ENCODE measurements at places on chromosomes 7 and 10.

GRCh38 chr10:80860719-80861118 lies 323.0 kb downstream of the SH2D4B start:
- no peak for DNase-seq

DNA sequence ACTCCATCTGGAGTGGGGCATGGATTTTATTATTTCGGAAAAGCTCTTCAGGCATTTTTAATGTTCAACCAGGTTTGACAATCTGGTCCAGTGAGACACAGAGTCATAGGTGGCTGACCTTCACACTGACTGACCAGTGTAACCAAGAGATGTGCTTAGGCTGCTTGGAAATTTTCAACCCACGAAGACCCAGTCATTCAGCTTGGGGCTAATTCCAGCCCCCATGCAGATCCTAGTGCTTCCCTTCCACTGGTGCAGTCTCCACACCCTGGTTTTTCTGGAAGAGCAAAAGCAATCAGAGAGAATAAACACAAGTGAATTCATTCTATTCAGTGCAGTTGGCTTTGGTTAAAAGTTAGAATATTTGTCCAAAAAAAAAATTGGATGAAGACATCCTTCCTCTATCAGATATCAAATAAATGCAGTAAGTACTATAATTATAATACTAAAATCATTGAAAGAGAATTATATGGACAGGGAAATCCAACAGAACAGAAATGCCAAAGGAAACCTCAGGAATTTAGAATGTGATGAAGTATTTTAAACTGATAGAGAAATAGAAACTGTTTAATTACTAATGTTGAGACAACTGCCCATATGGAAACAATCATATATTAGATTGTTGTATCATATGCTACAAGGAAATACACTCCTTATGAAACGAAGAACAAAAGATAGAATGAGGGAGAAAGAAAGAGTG lies 178.0 kb downstream of the NPSR1 start:
- no peak for DNase-seq

DNA sequence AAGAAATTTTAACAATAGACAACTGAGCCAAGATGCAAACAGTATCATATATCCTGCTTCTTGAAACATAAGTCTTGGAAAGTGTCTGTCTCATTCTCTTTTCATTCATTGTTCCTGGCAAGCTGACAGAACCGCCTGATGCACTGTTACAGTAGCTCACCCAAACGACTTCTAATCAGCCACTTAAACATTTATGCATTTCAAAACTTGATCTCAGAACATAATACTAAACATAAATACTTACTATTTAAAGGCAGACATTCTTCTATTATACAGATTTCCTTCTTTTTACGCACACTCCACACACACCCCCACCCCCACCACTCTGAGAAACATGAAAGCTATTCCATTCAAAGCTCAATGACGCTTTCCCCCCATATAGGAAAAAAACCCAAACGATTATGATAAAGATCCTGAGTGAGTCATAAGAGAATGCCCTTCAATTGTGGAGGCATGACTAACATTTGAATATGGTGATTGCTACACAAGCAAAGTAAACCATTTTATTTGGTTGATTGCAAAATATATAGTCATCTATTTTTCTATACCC lies 30.5 kb downstream of the SHTN1 start:
- DNase-seq, result no peak

DNA sequence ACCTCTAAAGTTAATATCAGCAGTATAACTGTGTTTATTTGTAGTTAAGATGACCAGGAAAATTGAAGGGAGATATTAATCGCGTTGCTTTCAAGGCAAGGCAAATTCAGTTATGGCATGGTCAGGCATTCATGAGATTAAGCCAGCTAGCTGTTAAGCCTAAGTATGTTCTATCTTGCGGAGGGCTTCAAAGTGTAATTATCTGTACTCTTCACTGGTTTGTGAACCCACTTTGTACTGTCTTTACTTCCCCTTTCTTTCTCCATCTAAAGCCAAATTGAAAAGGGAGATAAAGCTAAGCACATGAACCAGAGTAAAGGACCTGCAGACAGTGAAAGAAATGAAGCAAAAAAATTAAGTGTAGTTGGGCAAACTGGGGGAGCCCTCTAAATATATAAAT lies 483.1 kb upstream of the NRP1 start:
- no peak for DNase-seq

DNA sequence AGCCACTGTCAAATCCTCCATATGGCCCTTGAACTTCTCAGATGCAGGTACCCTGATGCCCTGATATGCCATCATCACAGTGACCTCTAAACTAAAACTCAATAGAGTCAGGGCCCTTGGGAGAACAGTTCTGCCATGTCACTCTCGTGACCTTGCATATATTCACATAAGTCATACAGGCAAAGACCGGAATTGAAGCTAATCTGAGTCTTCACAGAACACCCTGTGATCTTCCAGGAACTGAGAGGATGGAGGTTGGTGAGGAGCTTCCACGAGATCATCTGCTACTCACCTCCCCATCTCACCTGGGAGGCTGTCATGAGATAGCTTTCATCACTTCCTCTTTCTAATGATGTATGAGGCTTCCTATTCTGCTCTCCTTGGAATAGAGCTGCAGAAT lies 228.7 kb upstream of the CCDC6 start:
- no peak for DNase-seq

DNA sequence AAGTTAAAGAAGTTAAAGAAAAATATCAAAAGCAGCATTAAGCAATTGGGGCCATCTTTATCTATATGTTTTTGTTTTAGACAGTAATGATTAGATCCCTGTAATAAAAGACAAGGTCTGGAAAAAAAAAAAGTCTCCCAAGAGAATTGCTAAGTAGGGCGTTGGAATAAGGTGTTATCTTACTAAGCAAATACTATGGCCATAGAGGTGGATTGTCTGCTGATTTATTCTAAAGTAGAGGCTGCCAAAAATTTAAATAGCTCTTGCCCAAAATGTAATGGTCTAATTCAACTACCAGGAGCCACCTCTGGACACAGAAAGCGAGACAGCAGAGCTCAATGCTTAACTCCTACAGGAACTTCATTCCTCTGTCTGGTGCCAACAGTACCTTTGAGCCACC lies 71.6 kb downstream of the HERPUD2 start:
- no peak for DNase-seq

GRCh38 chr10:110348336-110348735 lies 43.6 kb upstream of the SMNDC1 start:
- DNase-seq, result no peak

DNA sequence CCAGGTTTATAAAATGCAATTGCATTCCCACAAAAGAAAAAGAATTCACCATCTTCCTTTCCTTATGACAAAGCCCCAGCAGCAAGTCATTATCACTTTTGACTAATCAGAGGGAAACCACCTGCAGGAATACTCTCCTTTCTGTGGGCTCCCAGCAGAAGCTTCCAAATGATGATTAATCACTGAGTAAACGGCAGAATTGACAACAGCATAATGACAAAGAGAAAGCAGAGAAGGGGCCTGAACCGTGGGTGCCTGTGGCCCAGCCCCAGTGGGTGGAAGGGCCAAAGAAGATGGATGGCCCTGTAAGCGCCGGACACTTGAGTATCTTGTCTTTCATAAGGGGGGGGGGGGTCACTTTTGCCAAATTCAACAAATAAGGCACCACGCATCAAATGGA lies 152.4 kb upstream of the NRBF2 start:
- DNase-seq, result no peak

Data from activated T-helper 1 cell treated with anti-CD3 and anti-CD28 coated beads, Interleukin-2, amount 50 U/mL, for 16 hours (primary cell).